Omental fat pad (tissue), 4 donors: ENCODE measurements at places on chromosomes 6 and 20. TPM values are rescaled to one million over a fixed set of nuclear protein-coding genes. Genes with fewer than 3 reads are reported as not detected.

Gene C6orf163
- 2.0 TPM for total RNA-seq

Gene RBPJL
- not detected for total RNA-seq

- DNase-seq = no peak
Observed at GRCh38 chr6:996271-996852, 303.4 kb upstream of the EXOC2 start.

Gene HLA-DPB1
- 29.2 TPM for total RNA-seq

GRCh38 chr20:12962895-12963294 lies 45.9 kb upstream of the SPTLC3 start:
- no peak for DNase-seq

DNA sequence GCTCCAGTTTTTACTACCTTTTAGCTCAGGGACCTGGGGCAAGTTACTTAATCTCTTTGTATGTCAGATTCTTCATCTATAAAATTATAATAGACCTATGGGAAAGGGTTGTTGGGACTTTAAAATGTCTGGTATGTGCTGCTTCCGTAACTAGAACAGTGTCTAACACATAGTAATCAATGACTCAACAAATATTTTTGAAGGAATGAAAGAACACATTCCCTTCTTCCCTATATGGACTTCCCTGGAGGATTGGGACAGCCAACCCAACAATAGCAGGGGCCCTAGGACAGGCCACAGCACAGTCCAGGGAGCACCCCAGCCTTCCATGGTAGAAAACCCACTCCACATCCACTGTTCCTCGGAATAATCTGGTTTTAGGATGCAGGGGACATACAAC lies 50.7 kb upstream of the TPD52L1 start:
- DNase-seq = no peak

Gene TGM2
- 200 TPM for total RNA-seq

DNA sequence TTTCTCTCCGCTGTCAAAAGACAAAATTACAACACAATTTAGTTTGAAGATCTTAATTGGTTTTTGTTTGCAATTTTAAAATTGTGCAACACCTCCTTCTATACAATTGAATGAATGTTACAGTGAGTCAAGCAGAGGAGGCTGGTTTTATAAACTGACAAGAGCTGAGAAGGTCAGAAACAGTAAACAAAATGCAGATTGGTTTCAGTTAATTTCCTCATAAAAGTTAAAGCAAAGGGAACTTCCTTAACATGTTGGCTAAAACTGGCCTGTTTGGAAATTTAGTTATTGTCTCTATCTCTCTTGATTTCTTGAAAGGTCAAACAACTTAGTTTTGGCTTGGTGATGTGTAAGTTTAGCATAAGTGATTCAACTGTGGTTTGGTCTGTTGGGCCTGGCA lies 22.2 kb downstream of the KHDC1L start:
- no peak for DNase-seq

- DNase-seq = no peak
Observed at GRCh38 chr6:7228662-7229375, 84.2 kb downstream of the SSR1 start.

Gene EGFL8
- total RNA-seq = 14.7 TPM

- DNase-seq = no peak
Observed at GRCh38 chr20:39607141-39607540, 645.0 kb downstream of the DHX35 start.

Gene CD24
- total RNA-seq = 0.37 TPM

Gene LPA
- total RNA-seq = not detected

GRCh38 chr6:123849406-123849805 lies 45.7 kb downstream of the NKAIN2 start:
- DNase-seq = no peak

- DNase-seq = no peak
Observed at GRCh38 chr6:144758602-144759001, 473.5 kb downstream of the UTRN start.

DNA sequence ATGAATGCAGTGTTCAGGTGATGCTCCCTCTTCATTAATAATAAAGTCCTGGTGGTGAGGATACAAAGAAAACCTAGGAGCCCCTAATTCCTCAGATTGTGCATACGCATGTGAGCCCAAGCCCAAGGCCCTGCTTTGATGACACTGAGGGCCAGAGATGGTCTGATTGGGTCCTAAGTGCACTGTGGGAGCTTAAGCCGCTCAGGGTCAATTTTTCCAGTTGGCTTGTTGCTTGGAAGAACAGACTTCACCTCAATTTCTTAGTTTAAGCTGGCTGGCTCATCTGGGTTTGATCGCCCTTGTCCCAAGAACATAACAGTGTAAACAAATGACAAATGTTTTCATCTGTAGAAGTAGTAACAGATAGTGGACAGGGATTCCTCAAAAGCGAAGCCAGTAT lies 41.4 kb downstream of the INSM1 start:
- no peak for DNase-seq

DNA sequence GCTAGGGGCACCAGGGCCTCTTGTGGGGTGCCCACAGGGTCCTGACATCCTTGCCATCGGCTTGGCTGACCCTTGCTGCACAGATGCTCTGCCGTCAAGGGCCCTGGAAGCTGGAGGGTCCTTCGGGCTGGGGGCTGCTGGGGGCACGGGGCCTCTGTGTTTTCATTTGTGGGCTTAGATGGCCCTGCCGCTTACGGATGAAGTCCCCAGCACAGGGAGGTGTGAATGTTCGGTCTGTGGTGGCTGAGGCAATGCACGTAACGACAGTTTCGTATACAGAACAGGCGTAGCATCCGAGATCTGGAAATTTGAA lies 14.5 kb downstream of the SS18L1 start:
- no peak for DNase-seq

DNA sequence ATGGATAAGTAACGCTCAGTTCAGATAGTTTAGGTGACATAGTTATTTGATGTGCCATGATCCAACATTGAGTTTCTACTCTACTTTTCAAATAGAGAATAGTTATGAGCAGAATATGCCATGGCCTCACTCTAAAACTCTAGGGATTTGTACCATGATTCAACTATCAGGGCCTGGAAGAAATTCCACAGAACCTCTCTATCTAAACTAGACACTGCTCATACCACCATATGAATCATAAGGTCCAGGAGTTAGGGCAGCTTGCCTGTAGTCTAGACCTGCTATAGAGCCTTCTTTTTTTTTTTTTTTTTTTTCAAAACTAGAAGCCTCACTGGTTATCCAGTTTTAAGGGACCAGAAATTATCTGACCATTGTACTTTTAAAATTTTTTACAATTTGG lies 571.8 kb upstream of the IMPG1 start:
- no peak for DNase-seq

Gene NKX2-2
- not detected for total RNA-seq

Gene GABRR1
- not detected for total RNA-seq

GRCh38 chr20:35618263-35619131 lies 2.9 kb downstream of the SPAG4 start:
- DNase-seq = no peak
